Activated CD4-positive, alpha-beta T cell treated with anti-CD3 and anti-CD28 coated beads, Interleukin-10, Interleukin-2, amounts not matched to agents 100 ng/mL and 50 ng/mL, durations not matched to agents 16 hours and 8 hours (primary cell): ENCODE measurements at places on chromosomes 7 and 10.

DNA sequence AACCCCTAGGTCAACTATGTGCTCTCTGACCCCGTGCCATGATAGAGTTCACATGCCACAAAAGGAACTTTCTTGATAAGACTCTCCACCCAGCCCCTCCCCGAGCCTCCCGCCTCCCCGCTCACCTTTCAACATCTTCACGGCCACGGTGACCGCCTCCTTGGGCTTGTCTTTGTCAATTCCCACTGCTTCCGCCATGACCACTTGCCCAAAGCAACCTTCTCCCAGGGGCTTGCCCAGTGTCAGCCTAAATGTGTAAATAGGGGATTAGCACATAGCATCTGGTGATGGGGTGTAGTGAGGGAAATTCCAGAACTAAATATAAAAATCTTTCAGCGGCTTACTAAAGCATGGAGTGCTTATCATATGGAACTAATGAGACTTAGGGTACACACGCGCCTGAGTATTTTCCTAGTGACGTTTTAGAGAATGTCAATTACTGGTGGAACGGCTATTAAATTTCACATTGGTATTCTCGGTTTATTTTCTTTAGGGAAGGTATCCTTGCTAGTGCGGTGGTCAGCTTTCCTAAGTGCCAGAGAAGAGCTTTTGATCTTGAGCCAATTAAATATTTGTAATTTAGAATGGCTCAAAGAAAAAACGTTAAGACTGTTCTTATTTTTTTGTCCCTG, 97.4 kb downstream of the FGFR2 start:
- DNase-seq: no peak

GRCh38 chr7:155227788-155228458, 69.8 kb upstream of the INSIG1 start:
- DNase-seq: no peak

DNA sequence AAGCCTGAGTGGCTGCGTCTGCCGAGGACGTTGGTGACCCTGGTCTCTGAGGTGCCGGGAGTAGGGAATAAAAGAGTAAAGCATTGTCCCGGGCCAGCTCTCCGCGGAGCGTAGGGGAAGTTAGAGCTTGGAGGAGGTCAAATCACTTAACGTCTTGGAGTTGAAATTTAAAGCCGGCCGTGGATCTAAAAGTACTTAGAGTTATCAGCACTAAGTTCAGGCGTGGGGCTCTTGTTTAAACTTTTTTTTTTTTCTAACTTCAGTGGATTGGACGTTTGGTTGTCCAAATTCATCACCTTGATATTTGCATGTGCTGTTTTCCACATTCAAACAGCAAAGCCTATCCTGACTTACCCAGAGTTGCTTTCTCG, 700 bp downstream of the NIPSNAP2 start:
- no peak for DNase-seq

- no peak for DNase-seq
These were observed 910 bp downstream of the ARHGAP19 start for GRCh38 chr10:97291357-97292096.

GRCh38 chr7:95199779-95200558, 124.4 kb downstream of the PON1 start:
- DNase-seq: peak; percentile 11

- no peak for DNase-seq
These were observed 120.2 kb upstream of the TMEM229A start for GRCh38 chr7:124152859-124153692.

DNA sequence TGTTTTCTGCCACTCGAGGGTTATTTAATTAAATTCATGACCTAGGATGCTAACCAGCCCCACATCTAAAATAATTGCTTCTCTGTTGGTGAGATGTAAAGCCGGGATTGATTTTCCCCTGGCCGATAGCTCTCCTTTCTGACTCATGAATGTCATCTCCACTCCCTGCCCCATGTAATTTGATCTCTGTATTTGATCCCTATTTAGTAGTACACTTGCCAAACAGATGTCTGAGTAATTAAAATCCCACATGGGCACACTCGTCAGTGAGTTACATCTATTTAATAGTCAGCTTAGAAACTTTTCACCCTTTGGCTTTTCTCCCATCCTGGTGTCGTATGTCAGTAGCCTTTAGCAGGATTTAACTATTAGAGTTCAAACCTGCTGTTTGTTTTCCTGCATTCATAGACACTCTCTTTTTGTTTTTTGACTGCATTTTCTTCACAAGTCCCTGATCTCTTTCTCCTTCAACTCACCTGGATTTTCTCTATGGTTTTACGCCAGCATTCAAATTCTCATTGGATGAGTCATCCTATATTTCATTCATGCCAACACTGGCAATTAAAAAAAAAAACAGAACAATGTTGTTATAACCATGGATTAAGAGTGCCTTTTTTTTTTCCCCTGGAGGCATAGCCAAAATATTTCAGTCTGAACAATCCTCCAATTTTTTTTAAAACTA, 82.7 kb downstream of the SPAG6 start:
- DNase-seq: no peak

- DNase-seq: no peak
These were observed 220.5 kb downstream of the TCERG1L start for GRCh38 chr10:131090761-131091661.

DNA sequence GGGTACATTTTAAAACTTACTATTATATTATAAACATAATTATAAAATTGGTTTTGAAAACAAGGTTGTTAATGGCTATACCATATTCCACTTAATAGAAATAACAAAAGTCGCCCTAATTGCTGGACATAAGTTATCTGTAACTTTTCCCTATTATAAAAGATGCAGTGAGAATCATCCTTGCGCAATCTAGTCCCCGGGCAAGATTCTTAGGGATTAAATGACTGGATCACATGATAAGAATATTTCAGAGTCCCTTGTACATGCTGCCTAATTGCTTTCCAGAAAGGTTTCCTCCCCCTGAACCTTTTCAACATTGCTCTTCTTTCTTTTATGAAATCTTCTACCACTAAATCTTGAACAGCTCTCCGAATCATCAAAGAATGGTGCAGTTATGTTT, 479.8 kb upstream of the MKI67 start:
- DNase-seq: no peak
